ENCODE measurements at places on chromosomes 13 and 19.

GRCh38 chr19:33461256-33462111, 60.1 kb downstream of the PEPD start:
- no peak for DNase-seq

- no peak for DNase-seq
These were observed 348.5 kb upstream of the ARGLU1 start for GRCh38 chr13:106916329-106916976.

DNA sequence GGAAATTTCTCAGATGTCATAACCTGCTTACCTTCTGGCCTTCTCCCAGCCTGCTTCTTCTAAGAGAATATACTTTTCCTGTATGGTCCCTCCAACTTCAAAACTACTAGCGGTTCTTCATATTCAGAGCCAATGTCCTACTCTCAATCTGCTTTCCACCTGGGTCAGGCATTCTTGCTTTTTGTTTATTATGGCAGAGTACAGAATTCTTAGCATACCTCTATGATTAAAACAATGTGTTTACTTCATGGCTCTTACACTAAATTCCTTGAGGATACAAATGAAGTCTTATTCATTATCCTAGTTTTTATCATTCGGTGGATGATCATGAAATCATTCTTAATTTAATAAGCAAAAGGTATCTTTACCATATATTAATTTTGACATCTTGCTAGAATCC, 484.2 kb upstream of the SLITRK1 start:
- DNase-seq, result no peak

GRCh38 chr19:45668342-45668871, 386 bp downstream of the GIPR start:
- DNase-seq, result no peak

- no peak for DNase-seq
These were observed 5.8 kb downstream of the KIRREL2 start for GRCh38 chr19:35862528-35862927.

GRCh38 chr19:55156202-55157063, 1.1 kb downstream of the TNNI3 start:
- no peak for DNase-seq

DNA sequence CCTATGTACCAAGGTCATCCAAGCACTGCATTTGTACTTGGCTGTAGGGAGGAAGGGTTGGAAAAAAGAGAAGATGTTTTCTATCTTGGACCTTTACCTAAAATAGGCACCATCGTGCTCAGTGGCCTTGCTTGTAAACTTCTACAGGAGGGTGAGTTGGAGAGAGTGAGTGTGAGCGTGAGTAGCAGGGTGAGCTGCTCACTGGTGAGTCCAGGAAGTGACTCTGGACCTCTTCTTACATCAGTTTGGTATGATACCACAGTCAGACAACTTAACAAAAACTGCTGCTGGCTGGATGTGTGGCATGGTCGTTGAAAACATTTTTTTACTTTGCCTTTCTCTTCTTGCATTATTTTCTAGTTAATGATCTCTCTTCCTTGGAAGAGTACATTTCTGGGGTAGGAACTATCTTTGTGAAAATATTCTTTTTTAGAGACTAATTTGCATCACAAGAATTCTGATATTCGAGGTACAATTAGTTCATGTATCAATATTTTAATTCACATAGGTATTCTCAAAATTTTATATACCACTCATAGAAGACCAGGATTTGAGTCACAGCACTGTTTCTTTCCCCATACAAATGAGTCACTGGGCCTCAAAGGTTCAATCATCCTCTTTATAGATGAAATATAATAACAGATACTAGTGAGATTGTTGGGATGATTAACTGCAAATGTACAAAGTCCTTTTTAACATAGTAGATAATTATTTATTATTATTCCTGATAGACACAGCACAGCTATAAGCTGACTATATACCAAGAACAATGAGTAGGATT, 651 bp downstream of the SERPINE3 start:
- no peak for DNase-seq

DNA sequence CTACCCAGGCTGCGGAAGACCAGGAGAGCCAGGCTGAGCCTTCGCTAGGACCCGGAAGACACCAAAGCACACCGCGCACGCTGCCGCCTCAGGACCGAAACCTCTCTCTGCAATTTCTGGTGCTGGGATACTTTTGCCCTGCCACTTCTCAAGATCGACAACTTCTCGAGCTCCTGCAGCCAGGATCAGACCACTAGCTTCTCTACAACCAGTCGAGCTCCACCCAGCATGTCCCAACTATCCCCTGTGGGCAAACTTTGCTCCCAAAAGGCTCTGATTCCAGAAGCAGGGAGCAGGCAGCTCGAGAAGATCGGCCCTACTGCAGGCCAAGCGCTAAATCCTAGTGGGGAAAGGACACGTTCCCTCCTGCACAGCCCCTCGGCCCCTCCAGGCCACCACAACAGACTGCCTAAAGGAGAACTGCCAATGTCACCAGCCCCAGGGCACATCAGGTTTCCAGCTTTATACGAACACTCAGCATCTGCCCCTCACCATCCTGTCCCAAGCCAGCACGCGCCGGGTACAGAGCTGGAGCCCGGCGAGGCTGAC, 979 bp downstream of the AKAP8 start:
- no peak for DNase-seq

GRCh38 chr19:6803036-6803404, 30.5 kb downstream of the VAV1 start:
- no peak for DNase-seq

- no peak for DNase-seq
These were observed 8.1 kb downstream of the ISYNA1 start for GRCh38 chr19:18429717-18430416.

GRCh38 chr13:31862828-31863227, 123.5 kb downstream of the RXFP2 start:
- no peak for DNase-seq

DNA sequence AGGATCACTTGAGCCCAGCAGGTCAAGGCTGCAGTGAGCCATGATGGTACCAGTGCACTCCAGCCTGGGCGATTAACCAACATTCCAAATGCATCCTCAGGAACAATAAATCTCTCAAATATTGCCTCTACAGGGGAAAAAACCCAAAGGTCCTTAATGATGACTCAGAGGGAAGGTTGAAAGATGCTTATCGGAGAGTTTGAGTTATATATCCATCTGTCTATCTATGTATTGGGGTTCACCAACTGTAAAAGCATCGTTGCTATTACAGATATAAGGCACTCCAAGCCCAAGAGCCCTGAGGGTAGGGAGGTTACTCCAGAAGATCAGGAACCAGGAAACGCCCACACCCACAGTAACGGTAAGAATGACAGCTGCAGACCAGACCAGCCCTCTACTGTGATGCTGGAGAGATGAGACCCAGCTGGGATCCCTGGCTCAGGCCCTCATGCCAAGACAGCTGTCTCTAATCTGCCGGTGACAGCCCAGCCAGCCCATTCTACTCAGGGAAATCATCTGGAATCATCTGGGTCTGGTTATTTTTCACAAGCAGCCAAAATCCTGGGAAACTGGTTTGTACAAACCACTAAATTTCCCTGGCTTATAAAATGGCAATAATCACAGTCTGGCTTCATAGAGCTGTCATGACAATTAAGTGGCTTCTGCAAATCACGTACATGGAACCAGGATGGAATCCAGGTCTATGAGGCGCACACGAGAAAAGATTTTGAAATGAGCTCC, 23.8 kb downstream of the TEX101 start:
- no peak for DNase-seq

DNA sequence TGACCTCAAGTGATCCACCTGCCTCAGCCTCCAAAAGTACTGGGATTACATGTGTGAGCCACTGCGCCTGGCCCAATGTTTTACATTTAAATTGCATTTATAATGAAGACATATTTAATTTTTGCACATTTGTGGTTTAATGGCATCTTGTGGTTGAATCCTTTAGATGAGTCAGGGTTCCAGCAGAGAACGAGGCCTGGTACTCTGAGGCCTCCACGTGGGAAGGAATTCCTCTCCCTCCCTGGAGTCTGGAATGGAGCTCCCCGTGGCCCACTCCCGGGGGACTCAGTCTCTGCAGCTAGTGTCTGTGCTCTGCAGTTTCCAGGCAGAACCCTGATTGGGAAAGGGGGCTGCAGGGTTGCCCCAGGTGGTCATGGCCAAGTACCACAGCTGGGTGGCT, 24.2 kb downstream of the ZFR2 start:
- DNase-seq, result no peak

GRCh38 chr19:19107654-19108053, 30.6 kb downstream of the TMEM161A start:
- no peak for DNase-seq

DNA sequence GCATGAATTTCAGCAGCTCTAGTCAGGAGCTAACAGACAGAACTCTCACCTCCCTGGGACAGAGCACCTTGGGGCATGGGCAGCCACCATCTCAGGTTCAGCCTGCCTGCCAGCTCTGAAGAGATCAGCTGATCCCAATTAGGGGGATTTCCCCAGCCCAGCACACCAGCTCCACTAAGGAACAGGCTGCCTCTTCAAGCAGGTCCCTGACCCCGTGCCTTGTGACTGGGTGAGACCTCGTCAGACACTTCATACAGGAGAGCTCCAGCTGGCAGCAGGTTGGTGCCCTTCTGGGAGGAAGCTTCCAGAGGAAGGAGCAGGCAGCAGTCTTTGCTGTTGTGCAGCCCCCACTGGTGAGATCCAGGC, 84.5 kb upstream of the UFM1 start:
- DNase-seq, result no peak

All from AG04449 (cell line).